ENCODE measurements at places on chromosomes 11 and 22. TPM values are rescaled to one million over a fixed set of nuclear protein-coding genes. Genes with fewer than 3 reads are reported as not detected.

DNA sequence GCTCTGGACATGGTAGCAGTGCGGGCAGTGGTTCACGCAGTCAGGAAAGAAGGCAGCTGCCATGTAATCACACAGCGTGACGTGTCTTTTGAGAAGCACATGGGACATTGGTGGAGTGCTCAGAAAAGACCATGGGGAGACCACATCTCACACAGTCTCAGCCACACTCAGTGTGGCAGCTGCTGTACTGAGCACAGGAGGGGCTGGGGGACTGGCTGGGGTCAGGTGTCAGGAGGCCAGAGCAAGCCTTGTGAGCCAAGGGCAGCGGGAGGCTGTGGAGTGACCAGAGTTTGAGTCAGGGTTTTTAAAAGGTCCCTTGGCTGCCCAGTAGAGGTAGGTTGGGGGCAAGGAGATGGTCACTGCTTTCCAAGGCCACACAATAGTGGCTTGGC is 18.5 kb downstream of the CLDN5 start:
- no peak for DNase-seq

DNA sequence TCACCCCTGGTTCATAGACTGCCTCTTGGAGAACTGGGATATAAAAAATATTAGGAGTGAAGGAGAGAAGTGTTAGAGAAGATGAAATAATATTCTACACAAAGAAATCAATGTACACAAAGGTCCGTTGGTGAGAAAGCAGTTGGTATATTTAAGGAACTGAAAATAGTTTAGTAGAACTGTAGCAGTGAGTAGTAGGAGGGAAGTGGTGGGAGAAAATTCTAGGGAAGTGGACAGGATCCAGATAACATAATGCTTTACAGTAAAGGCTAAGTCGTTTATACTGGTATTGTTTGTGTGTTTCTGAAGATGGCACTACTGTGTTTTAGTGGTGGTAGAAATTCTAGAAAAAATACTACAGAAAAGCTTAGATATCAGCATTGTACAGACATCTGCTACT is 120.8 kb upstream of the CHORDC1 start:
- no peak for DNase-seq

GRCh38 chr11:1817000-1817399 is 17.8 kb upstream of the SYT8 start:
- DNase-seq, result no peak

GRCh38 chr11:123480290-123480815 is 50.3 kb downstream of the GRAMD1B start:
- no peak for DNase-seq

DNA sequence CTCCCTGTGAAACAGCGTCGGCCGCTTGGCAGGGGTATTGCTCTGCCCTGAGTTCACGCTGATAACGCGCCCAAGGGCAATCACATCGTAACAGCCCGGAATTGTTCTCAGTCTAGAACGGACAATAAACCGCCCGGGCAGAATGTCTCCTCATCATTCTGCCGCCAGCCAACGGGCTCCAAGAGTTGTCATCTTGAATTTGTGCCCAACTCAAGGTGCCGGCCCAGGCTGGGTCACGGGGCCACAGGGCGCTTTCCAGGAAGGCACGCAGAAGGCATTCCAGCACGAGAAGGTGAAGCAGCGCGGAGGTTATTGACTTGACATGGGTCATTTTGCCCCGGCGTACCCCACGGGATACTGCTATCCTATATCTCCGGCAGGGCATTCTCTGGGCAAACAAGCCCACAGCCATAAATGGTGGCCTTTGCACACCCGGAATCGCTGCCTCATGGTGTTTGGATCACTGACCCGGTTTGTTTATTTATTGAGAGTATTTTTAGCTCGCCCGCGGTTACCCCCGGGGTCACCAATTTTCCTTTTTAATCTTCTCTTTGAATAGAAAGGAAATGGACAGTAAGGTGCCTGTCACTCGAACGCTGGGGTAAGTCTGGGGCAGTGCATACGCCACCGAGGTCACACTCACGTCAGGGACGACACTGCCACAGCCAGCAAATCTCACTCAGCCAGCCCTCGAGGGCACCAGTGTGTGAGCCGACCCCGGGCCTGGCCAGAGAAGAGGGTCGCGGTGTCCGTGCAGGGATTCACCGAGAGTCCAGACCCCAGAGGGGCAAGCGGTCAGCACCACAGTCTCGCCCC is 72.4 kb upstream of the FGF3 start:
- DNase-seq, result no peak

DNA sequence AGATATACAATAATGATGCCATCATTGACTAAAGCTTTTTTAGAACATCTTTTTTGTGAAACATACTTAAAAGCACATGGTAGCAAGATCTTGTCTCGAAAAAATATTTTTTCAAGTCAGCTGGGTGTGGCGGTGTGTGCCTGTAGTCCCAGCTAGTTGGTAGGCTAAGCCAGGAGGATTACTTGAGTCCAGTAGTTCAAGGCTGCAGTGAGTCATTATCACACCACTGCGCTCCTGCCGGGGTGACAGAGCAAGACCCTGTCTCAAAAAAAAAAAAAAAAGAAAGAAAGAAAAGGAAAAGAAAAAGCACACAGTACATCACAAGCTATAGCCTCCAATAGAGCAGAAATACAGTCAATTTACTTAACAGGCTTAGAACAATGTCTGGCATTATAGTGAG is 37.0 kb downstream of the ENTHD1 start:
- no peak for DNase-seq

- DNase-seq, result no peak
Measured at GRCh38 chr11:130139401-130139800, 20.2 kb upstream of the ST14 start.

SPA17 gene
- polyA plus RNA-seq, result 4.4 TPM

DNA sequence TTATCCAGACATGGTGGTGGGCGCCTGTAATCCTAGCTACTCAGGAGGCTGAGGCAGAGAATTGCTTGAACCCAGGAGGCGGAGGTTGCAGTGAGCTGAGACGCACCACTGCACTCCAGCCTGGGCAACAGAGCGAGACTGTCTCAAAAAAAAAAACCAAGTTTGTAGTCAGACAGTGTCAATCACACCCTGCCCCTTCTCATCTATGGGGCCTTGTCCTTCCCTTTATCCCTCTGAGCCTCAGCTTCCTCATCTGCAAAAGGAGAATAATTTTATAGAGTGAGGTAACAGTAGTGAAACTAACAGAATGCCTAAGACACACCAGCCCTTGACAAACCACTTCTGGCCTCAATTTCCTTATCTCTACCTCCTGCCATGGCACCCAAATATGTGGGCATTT is 10.7 kb downstream of the BCL9L start:
- DNase-seq, result no peak

DNA sequence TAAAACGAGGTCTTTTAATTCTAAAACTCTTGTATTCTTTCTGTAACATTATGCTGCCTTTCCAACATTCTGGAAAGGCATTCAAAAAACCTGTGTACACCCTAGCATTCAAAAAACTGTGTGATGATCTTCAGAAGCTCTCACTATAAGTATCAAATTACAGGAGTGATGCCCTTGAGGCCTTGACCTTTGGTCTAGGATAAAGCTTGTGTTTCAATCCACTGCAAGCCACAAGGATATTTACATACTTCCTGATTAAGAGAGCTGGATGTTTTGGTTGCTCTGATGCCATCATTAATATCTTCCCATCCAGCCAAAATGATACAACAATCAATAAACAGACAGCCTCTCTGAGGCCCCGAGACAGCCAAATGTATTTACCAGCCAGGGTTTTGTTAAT is 11.9 kb downstream of the CLPB start:
- no peak for DNase-seq

DNA sequence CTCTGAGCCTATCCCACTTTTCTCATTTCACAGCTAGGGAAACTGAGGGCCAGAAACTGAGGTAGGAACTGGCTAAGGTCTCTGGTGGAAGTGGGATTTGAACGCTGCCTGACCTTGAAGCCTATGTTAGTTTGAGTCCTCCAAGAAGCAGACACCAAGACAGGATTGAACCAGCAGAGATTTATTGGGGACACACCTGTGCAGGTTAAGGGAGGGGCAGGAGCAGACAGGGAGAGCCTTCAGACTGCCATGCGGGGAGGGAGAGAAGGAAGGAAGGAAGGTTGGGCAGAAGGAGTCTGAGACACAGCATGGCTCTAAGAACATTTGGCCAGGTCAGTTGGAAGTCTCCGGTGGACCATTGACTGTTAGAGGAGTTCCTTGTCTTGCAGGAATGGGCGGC is 59.5 kb downstream of the SGSM1 start:
- no peak for DNase-seq

H19 gene
- 1,221 TPM for polyA plus RNA-seq

ZNF280B gene
- polyA plus RNA-seq, result 0.48 TPM

NAALAD2 gene
- polyA plus RNA-seq, result 1.7 TPM
